ENCODE measurements at places on chromosomes 6 and 20.

GRCh38 chr6:170265655-170266054, 25.2 kb downstream of the DLL1 start:
- no peak for DNase-seq

- DNase-seq, result no peak
These were observed 40.7 kb downstream of the STK38 start for GRCh38 chr6:36506611-36507010.

DNA sequence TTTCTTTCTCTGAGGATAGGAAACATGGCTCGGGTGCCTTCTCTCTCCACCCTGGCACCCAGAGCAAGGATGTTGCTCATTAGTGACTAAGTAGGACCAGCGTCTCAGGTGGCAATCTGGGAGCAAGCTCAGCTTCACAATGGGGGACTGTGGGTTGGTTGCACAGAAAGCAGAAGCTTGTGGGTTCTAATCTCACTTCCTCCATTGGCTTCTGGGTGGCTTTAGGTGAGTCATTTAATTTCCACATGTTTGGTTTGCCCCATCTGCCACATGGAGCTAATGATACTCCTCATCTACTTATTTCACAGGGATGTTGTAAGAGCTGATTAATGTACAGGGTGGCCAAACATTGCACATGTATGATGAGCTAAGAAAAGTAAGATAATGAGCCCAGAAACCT, 54.8 kb upstream of the AKIRIN2 start:
- peak; percentile 90 for DNase-seq

DNA sequence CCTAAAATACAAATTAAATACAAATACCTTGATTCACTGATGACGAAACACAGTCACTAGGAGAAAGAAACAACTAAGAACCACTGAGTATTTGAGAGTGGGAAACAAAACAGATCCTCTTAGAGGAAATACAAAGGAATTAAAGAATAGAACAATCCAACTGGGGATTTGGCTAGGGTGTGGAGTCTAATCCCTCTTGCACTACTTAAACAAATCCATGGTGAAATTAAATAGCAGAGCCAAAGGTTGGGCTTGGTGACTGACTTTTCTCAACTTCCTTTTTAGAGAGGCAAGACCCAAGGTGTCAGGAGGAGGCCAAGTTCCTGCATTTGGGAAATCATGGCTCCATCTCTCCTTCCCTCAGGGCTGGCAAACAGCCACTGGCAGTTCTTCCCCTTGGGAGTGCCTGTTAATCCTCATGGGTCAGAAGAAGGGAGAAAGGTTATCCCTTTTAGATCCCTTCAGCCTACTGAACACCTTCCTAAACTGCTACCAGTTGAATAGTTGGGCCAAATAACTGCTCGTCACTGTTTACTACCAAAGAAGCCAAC, 101.2 kb upstream of the TRAF3IP2 start:
- DNase-seq, result no peak

GRCh38 chr20:46289432-46289831, 18.9 kb downstream of the CDH22 start:
- no peak for DNase-seq

DNA sequence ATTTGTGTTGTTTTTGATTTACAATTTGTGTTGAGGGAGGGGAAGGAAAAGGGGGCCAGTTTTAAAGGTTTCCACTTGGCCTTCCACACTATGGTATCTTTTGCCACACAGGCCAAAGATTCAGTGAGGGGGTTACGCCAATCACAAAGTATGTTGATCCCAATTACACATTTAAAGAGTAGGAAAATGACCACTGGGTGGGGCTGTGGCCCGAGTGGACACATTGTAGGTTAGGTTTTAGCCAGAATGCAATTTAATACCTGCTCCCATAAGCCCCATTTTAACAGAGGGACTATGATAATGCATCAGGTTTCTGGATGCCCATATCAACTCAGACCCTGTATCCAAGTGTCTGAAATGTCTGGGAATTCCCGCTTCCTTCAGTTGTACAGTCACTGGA, 15.6 kb downstream of the VGLL2 start:
- no peak for DNase-seq

DNA sequence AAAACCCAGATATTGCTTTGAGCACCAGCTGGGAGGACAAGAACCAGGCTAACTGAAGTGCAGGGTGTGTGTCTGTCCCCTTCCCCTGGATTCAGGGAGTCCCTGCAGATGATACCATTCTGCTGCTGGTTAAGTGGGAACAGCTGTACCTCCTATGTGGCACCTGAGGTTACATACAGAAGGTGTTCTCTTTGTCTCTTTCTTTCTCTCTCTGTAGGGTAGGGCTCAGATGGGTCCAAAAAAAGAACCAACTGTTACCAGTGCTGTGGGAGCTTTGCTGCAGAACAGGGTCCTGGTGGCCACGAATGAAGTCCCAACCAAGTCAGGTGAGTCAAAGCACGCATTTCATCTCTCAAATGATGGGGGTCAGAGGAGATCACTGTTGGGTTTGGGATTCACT, 38.6 kb downstream of the ZC2HC1B start:
- DNase-seq, result no peak

DNA sequence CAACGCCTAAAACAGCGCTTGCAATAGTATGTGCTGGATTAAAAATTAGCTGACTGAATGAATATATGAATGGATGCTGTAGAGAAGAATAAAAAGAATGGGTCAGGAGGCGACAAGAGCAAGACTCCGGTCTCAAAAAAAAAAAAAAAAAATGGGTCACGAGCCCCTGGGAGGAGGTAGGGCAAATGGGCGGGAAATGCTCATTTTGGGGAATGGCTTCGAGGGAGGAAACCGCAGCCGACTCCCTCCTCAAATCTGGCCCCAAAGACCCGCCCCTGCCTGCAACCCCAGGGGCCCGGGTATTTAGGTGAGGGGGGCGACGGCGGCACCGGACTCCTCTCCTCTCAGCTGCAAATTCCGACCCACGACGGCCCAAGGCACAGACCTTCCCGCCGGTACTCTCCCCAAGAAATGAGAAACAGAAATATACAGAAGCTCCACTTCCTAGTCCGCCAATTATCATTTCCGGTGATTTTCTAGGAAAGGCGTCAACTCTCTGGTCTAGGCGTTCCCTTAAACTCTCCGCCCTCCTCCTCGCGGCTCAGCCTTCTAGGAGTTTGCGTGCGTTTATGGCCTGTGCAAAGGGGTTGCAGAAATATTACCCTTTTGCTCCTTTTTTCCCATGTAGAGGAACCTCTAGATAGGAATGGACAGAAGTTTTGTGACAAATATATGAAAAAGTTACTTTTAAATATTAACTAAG, at the start of gene ZNF311:
ZNF311 (minus strand) TSS at position 133 of the 703 bp plus-strand sequence. CDS start 1,361 bp downstream, outside the sequence.
- peak; percentile 77 for DNase-seq

DNA sequence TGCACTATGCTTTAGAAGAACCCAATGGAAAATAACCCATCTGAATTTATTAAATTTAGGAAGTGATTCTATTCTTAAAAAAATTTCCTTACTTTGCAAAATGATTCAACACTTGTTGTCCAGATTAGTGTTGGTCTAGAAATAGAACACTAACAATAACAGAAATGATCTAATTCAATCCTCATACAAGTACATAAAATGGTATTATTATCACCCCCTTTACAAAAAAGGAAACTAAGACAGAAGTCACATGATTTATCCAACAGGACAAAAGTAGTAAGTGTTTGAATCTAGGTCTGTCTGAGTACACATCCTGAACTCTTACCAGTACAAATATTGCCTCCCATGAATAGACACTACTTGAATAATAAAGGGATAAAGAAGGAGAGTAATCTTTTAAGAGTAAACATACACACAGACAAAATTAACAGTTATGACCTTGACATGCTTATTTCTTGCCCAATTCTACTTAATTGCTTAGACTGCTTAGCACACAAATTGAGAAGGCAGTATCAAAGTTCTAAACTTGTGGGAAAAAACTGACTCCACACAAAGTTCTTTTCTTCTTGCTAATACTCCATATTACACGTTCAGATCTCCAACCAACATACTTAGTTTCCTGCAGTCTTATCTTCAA, 195.4 kb upstream of the RUNX2 start:
- DNase-seq, result no peak

DNA sequence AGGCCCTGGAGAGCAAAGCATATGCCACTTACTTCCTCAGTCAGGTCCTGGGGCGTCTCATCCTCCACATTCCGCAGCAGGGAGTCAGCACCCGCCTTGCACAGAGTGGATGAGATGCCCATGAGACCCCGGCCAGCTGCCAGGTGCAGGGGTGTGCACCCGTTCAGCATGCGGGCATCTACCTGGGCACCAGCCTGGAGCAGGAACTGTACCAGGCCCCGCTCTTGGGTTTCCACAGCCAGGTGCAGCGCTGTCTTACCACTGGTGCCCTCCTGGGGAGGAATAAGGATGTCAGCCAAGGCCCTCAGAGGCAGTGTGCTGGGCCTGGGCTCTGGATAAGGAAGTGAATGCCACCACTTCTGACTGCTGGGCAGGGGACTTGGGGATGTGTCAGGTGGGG, 2.7 kb upstream of the SLC35B2 start:
- no peak for DNase-seq

DNA sequence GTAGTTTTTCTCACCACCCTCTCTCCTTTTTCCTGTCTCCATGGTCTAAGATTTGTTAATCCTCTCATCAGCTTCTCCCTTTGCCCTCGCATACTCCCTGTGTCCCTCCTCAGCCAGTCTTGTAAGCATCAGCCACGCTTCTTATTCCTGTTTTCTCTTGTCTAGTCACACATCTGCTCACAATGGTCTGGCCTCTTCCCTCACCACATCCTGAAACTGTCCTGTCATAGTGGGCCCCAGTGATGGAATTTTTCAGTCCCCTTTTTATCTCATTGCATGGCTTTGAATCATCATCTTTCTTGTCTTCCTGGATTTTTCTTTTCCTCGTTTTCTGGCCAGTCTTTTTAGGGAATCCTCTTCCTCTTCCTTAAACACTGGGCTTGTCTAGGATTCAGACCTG, 57.2 kb downstream of the GFRA4 start:
- peak; percentile 7 for DNase-seq

- DNase-seq, result no peak
These were observed 11.7 kb downstream of the TSHZ2 start for GRCh38 chr20:52983726-52984450.

DNA sequence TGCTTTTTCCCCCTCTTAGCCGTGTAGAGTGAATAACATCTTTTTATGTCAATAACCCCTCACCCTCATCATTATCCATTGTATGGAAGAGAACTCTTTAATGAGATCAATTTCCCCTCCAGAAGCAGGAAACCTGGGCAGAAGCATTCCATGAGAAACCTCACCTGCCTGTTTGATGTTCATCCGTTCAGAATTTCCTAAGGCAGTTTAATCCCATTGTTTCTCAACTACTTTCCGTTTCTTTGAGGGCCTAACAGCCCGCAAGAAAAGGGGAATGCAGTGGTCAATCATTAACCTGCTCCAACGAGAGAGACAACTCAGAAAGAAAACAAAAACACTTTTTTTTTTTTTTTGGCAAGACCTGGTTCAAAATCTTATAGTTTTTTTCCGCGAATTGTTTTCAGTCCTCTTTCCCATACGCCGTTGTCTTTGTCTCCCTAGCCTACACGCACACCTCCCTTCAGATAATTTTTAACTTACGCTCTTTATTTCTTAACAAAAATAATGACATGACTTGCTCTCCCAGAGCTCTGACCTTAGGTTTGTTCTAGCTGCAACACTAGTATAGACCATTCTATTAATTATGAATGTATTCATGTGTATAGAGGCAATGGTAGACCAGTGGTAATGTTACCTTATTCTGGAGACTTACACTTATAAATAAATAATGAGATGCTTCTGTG, 25.6 kb upstream of the ID4 start:
- DNase-seq, result no peak

- DNase-seq, result peak; percentile 77
These were observed 14.3 kb upstream of the EPM2A start for GRCh38 chr6:145749632-145750031.

GRCh38 chr6:33885132-33886057, 81.6 kb upstream of the MLN start:
- peak; percentile 48 for DNase-seq

DNA sequence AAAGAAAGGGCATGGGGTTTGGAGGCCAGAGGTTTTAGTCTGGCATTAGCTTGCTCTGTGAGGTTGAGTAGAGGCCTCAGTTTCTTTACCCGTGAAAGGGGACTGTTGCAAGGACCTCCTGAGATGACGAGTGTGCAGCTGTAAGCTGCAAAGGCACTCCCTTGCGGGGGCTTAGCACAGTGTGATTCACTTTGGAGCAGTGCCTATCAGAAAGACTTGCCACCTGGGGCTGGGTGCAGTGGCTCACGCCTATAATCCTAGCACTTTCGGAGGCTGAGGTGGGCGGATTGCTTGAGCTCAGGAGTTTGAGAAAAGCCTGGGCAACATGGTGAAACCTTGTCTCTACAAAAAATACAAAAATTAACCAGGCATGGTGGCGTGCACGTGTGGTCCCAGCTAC, 7.5 kb upstream of the BAK1 start:
- no peak for DNase-seq

DNA sequence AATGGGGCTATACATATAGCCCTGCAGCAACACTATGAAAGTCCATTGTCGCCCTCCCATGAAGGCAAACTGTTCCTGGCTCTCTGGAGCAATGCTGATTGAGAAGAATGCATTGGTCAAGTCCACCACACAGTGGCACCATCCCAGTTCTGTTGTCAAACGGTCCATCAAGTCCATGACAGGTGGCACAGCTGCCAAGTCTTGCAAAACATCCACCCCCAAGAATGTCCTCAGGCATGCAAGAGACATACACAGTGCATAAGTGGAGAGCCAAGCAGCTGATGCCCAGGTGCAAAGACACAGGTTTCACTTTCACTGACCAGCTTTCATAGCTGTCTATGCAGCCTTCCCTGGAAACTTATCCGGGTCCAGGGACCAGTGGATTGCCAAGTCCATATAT, 17.5 kb downstream of the ZNF391 start:
- DNase-seq, result no peak

GRCh38 chr6:63486196-63486595, 86.1 kb upstream of the LOC128125822 start:
- no peak for DNase-seq

- DNase-seq, result no peak
These were observed 28.1 kb downstream of the ADGRF5 start for GRCh38 chr6:46893648-46894047.

DNA sequence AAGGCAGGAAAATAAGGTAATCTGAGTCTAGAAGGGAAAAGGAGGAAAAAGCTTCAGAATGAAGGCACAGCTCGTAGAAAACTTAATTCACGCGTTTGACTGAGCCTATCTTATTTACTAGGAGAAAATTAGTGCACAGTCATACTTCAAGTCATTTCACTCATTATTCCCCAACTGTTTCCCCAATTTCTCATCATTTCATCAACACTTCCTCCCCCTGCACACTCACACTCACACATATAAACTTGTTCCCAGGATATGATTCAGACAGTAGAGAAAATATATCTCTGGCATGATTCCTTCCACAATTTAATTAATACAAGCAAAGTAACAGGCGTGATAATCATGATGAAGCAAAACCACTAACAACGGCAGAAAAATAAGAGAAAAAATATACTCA, 94.5 kb upstream of the F13A1 start:
- DNase-seq, result peak; percentile 79

GRCh38 chr20:60066438-60066823, 108.2 kb downstream of the CDH26 start:
- DNase-seq, result no peak

- peak; percentile 42 for DNase-seq
These were observed 182.2 kb upstream of the RREB1 start for GRCh38 chr6:6925391-6926164.
